PC-9 (cell line): ENCODE measurements at places on chromosomes 4 and X.

DNA sequence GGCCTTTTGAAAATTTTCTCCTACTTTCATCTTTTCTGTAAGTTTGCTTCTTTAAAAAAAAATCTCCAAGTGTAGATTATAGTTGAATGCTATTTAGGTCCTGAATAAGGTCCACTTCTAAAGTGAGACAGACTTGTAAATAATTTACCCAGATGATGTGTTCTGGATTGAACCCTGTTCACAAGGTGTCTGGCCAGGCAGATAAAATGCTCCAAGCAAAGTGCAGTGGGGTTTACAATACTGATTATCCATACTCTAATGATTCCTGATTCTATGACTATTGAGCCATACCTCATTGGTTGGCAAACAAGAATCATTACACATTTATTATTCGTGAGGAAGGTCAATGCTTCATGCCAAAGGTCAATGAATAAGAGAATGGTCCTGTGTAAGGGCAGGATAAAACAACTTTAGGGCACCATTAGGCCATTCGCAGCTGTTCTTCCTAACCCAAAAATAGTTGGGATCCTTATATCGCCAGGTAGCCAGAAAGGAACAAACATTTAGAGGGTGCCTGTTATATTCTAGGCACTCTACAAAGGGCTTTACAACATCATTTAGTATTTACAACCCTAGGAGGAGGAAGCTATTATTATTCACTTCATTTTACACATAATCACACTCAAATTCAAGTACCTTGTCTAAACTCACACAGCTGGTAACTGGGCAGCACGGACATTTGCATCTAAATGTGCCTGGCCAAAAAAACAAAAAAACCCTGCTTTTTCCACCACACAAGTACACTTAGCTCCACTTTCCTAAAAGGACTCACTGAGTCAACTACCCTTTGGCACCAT, 18.6 kb upstream of the SAT1 start:
- DNase-seq = no peak

GRCh38 chr4:101695176-101695575, 95.4 kb upstream of the BANK1 start:
- DNase-seq = no peak

GRCh38 chrX:136870064-136870463, 10.5 kb downstream of the RBMX start:
- DNase-seq = no peak

DNA sequence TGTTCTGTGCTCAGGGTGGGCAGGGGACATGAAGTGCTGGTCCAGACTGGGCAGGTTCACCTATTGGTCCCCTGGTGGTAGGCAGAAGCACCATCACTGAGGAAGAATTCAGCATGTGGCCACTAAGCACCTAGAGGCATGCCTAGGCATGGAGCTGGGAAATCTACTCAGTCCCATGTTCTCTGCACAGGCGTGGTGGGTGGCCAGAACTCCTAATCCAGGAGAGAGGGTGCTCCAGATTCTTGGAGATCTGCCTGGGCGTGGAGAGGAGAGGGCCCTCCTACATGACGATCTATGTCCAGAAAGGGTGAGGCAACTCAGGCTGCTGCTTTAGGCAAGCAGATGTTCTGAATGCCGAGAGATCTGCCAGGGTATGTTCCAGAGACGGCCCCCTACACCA, 44.6 kb upstream of the MAGEC2 start:
- DNase-seq = no peak

- DNase-seq = no peak
These were observed 491 bp downstream of the ARHGEF6 start for GRCh38 chrX:136780241-136780640.

- DNase-seq = no peak
These were observed 128.7 kb downstream of the ARHGAP24 start for GRCh38 chr4:85603437-85604336.

GRCh38 chrX:150989420-150989819, 6.3 kb downstream of the HMGB3 start:
- no peak for DNase-seq

DNA sequence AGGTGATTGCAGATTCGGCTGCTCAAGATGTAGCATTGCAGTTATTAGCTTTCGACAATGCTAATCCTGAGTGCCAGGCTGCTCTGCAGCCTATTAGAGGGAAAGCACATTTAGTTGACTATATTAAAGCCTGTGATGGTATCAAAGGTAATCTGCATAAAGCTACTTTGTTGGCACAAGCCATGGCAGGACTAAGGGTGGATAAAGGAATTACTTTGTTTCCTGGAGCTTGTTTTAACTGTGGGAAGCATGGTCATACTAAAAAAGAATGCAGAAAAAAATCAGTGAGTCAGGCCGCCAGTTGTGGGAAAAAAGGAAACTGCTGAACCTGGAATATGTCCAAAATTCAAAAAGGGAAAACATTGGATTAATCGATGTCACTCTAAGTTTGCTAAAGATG, 154.9 kb upstream of the TECRL start:
- DNase-seq = no peak

DNA sequence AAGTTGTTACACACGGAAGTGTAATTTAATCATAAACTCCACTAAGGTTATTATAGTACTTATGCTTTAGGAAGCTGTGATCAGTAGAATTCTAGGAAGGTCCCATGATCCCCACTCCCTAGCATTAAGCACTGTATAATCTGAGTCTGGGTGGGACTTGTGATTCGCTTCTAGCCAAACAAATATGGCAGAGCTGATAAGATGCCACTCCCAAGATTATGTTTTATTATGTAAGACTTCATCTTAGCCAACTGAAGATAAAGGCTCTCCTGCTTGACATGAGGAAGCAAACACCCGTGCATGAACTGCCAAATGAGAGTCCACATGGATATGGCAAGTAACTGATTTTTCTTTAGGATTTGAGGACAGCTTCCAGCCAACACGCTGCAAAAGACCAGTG, 186.4 kb upstream of the NDST3 start:
- no peak for DNase-seq
